ENCODE measurements at places on chromosomes 4 and X.

DNA sequence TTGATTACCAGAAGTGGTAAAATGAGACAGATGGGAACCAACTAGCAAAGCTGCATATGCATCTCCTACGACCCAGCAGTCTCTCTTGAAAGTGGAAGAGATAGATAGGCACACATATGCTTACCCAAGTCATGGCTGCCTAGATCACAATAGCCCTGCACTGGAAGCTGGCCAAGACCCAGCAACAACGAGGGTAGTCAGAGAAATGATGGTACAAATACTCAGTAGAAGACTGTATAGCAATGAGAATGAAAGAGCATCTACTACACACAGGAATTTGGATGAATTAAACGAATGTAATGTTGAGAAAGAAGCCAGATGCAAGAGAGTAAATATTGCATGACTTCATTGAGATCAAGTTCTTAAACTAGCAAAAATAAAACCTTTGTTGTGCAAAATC lies 100.3 kb upstream of the FAT1 start:
- DNase-seq, result no peak

DNA sequence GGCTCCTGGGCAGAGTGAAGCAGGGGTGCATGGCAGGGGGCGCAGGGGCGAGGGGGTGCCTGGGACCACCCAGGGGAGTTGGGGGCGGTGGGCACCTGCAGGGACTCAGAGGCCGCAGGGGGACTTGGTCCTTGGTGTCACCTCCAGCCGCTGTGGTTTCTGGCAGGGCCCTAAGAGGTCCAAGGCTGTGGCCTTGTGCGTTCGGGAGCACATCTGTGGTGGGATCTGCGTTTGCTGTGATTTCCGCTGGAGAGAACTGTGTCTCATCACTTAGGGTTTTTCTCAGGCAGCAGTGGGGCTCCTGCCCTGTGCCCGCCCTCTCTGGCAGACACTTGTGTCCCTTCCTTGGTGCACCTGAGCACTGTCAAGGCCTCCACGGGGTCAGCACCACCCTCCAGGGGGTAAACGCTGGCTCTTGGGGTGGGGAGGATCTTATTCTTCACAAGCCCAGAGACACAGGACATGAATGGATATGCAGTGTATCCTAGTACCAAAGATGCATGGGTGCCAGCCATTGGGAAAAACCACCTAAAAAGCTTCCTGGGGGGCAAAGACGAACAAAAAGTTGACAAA lies 66.5 kb downstream of the ACOX3 start:
- DNase-seq, result no peak

GRCh38 chr4:3879681-3880614 lies 113.8 kb downstream of the ADRA2C start:
- DNase-seq, result peak; percentile 9

DNA sequence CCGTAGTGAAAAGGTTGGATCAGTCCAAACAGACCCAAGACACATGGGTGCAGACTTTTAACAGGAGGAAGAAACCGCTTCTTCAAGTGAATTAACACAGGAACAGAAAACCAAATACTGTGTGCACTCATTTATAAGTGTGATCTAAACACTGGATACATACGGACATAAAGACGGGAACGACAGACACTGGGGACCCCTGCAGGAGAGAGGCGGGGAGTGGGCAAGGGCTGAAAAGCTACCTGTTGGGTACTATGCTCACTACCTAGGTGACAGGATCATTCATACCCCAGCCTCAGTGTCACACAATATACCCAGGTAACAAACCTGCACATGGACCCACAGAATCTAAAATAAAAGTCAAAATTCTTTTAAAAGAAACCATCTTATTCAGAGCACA lies 326.0 kb upstream of the NOCT start:
- DNase-seq, result no peak

DNA sequence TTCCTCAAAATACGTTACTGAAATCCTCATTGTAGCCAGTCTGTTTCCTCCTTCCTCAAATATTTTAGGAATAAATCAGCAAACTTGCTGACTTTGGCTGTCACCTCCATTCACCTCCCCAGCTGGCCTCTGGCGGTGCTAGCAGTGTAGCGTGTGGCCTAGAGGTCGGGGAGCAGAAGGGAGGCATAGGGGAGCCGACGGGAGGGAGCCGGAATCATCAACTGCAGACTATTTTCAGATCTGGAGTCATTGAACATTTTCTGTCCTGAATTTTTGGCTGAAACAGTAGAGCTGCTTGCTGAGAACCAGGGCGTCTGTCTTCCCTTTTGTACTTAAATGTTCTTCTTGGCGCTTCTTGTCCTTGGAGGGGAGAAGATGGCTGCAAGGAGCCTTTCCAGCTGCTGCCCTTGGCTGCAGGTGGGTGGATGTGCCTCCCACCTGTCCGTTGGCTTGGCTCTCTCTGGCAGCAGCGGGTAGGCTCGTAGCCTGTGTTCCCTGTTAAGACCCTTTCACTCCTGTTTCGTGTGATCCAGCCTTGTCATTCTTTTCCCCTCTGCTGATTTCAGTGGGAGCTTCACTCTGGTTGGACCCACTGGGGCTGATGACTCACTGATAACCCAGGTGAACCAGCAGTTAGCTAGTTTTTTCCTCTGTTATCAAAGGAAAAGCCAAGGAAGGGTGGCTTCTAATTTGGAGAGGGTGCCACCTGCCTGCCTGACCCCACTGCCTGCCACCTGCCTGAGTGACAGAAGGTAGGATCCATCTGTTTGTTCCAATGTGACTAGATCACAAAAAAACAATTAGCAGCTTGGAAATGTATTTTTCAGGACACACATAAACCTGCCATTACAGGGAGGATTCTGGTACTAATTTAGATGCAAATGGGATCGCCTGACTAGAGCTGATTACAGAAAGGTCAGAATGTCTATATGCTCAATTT lies 135.9 kb downstream of the GATB start:
- DNase-seq, result no peak

Data from stimulated activated CD8-positive, alpha-beta memory T cell treated with anti-CD3 and anti-CD28 coated beads, Interleukin-4, amount 100 ng/mL, for 1 hour (primary cell).